ENCODE measurements at places on chromosomes 3 and 15.

- DNase-seq = peak; percentile 27
- no peaks in the 10 kb centered on the region for H3K27me3 ChIP-seq
- H3K27ac ChIP-seq = no peak overlapping the region
- H3K4me1 ChIP-seq = no peaks in the 10 kb centered on the region
Measured at GRCh38 chr3:66153481-66154443, 67.0 kb upstream of the SLC25A26 start.

GRCh38 chr3:151156618-151157216 is 46.3 kb downstream of the GPR171 start:
- DNase-seq = peak; percentile 73
- H3K4me1 ChIP-seq = peaks cover 5% of the 10 kb centered on the region
- H3K27me3 ChIP-seq = no peaks in the 10 kb centered on the region
- no peak overlapping the region for H3K27ac ChIP-seq
- H3K4me3 ChIP-seq = no peak overlapping the region

GRCh38 chr3:5051772-5052171 is 70.3 kb upstream of the ARL8B start:
- H3K27ac ChIP-seq = 0 out of 2 replicates have a peak overlapping the region, but pooled peaks have one; percentile 0
- H3K4me1 ChIP-seq = peaks cover 15% of the 10 kb centered on the region
- no peaks in the 10 kb centered on the region for H3K27me3 ChIP-seq
- H3K36me3 ChIP-seq = no peaks in the 10 kb centered on the region

- peak; percentile 57 for DNase-seq
- H3K36me3 ChIP-seq = peaks cover 2% of the 10 kb centered on the region
- H3K4me3 ChIP-seq = no peak overlapping the region
- H3K27ac ChIP-seq = no peak overlapping the region
- H3K27me3 ChIP-seq = no peaks in the 10 kb centered on the region
Measured at GRCh38 chr15:48617619-48618018, 27.9 kb downstream of the FBN1 start.

DNA sequence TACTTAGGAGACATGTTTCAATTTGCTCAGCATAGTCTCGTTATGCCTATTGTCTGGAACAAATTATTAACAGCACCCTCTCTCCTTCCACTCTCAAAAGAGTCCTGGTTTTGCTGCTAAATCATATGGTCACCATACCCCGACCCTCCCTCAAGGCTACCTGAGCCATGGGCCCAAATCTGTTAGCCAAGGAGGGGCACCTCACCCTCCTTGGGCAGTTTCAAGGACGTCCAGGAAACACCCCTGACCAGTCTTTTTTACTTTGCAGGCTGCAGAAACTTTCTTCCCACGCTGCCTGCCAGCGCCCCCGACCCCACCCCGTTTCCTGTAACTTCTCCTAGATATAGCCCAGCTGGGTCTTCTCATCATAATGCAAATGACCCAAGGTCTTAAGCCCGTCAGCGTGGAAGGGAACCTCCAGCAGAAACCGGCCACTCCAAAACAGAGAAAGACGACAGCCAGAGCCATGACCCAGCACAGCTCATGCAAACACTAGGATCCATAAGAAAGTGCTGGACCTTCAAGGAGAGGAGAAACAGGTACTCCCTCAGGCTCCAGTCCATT is 62.3 kb downstream of the ADCY5 start:
- no peaks in the 10 kb centered on the region for H3K36me3 ChIP-seq
- peaks cover 12% of the 10 kb centered on the region for H3K4me1 ChIP-seq
- H3K27me3 ChIP-seq = 0 out of 2 replicates have a peak, but pooled peaks cover 3% of the 10 kb centered on the region
- H3K4me3 ChIP-seq = no peak overlapping the region

GRCh38 chr3:38154625-38155255 is 10.6 kb upstream of the OXSR1 start:
- no peak overlapping the region for H3K27ac ChIP-seq
- DNase-seq = no peak
- no peaks in the 10 kb centered on the region for H3K27me3 ChIP-seq
- no peaks in the 10 kb centered on the region for H3K36me3 ChIP-seq
